MG63 (cell line): ENCODE measurements at places on chromosomes 4 and X. TPM values are rescaled to one million over a fixed set of nuclear protein-coding genes. Genes with fewer than 3 reads are reported as not detected.
A peak's percentile ranks its signal among the peaks of the same experiment; 100 is the strongest.

Gene SSX5
- total RNA-seq = not detected in 2 replicates

Gene MGAT4D
- total RNA-seq = not detected in 2 replicates

Gene CPXCR1
- total RNA-seq = not detected in 2 replicates

Gene CDKL2
- total RNA-seq = not detected in 2 replicates

Gene SLC9A7
- 1.2 and 1.4 TPM in 2 replicates for total RNA-seq

Gene RXFP1
- not detected in 2 replicates for total RNA-seq

Gene NAT8L
- 2.0 and 4.3 TPM in 2 replicates for total RNA-seq

Gene SRPX2
- 11.1 and 12.0 TPM in 2 replicates for total RNA-seq

Gene VSIG1
- not detected in 2 replicates for total RNA-seq

Gene FAM9B
- not detected in 2 replicates for total RNA-seq

Gene SMPX
- total RNA-seq = not detected in 2 replicates

Gene WDFY3
- total RNA-seq = 3.8 and 5.2 TPM in 2 replicates

Gene ZNF41
- total RNA-seq = 2.4 and 4.8 TPM in 2 replicates

Gene PDLIM5
- 19.4 and 21.1 TPM in 2 replicates for total RNA-seq

Gene COX7B2
- not detected in 2 replicates for total RNA-seq

Gene TMEM128
- 32.3 and 34.9 TPM in 2 replicates for total RNA-seq

Gene ARHGAP4
- 0.07 and 2.4 TPM in 2 replicates for total RNA-seq

- DNase-seq = no peak
Observed at GRCh38 chr4:925771-926500, 6.2 kb downstream of the GAK start.

DNA sequence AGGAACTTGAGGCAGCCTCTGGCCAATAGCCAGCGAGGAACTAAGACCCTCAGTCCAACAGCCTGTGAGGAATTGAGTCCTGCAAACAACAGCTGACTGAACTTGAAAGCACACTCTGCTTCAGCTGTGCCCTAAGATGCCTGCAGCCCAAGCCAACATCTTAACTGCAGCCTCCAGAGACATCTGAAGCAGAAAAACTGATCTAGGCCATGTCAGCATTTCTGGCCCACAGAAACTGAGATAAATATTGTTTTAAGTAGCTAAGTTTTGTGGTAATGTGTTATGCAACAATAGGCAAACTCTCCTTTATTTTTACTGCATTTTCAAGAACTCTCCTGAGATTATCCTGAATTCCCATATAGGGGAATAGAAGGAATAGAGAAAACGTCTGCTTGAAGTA lies 24.4 kb upstream of the PIGA start:
- no peak for DNase-seq

- DNase-seq = no peak
Observed at GRCh38 chrX:57070185-57070984, 51.0 kb downstream of the SPIN2B start.

DNA sequence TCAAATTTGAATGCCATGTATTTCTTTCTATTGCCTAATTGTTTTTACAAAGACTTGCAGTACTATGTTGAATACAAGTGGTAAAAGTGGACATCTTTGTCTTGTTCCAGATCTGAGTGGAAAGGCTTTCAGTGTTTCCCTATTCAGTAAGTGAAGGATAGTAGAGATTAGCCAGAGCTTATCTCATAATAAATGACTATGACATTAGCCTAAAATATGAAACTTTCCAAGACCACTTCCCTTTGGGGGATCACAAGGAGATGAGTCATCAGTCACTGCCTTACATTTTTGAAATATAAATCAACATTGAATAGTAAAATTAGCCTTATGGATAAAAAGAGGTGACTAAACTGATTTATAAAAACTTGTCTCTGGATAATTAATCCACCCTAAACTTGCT lies 554.1 kb upstream of the MAGEB2 start:
- no peak for DNase-seq

GRCh38 chr4:32196950-32197688 lies 1477.0 kb downstream of the PCDH7 start:
- no peak for DNase-seq

DNA sequence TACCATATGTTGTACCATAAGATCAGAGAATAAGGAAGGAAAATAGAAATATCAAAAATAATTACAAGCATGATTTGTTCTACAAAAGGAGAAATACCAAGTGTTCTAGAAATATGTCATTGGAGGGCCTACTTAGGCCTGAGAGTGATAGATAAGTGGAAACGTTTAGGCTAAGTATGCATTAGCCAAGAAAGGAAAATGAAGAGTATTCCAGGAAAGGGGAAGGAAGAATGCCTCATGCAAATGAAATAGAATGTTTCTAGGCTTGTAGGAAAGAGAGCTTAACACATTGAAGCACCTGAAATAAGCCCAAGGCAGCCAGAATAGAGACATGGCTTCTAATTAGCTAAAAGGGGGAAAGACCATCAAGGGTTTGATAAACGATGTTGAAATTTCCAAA lies 595.7 kb upstream of the ATOH1 start:
- DNase-seq = no peak

GRCh38 chrX:137566746-137567679 lies 1.1 kb downstream of the ZIC3 start:
- no peak for DNase-seq

DNA sequence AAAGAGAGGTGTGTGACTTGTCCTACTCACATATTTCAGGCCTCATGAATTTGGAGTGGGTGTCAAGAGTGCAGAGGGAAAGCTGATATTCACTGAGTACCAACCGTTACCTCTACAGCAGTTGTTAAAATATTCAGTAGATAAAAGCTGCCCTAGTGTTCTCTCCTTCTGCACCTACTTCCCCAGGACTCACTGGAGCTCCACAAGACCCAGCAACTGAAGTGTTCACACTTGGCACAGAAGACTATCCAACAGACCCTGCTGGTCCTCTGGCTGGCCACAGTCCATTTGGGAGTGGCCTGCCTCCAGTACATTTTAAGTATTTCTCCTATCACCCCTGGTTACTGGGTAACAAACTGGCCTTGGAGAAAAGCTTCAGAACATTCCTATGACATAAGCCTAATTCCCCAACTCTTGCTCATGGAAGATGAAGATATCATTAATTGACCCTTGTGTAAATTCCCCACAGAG lies 70.8 kb downstream of the PPARGC1A start:
- peak; percentile 38 for DNase-seq

DNA sequence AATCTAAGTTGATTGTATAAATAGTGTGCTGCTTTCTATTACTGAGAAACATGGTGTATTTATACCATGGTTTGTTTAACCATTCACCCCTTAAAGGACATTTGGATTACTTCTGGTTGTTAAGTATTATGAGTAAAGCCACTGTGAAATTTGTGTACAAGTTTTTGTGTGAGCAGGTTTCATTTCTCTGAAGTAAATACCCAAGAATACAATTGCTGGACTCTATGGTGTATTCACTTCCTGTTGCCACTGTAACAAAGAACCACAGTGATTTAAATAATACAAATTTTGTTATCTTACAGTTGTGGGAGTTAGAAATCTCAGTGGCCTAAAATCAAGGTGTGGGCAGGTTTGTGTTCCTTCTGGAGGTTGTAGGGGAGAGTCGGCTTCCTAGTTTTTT lies 869.6 kb downstream of the CCSER1 start:
- DNase-seq = no peak

GRCh38 chrX:109186939-109187338 lies 294.9 kb downstream of the GUCY2F start:
- DNase-seq = no peak

DNA sequence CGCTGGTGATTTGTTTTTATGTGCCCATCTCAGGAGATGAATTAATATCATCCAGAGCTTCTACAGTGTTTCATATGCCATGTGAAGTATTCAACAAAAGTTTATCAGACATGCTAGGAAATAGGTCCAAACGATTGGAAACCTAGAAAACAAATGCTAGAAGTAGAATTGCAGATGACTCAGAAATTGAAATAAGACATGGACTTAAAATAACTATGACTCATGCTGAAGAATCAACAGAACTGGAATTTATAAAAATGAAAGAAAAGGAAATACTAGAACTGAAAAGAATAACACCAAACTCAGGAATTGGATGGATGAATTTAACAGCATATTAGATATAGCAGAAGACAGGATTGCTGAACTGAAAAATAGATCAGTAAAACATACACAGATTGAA lies 172.7 kb upstream of the GIMD1 start:
- no peak for DNase-seq

GRCh38 chr4:38160487-38161207 lies 200.4 kb downstream of the PTTG2 start:
- DNase-seq = peak; percentile 65

GRCh38 chrX:46812445-46812844 lies 24.4 kb upstream of the RP2 start:
- DNase-seq = no peak

DNA sequence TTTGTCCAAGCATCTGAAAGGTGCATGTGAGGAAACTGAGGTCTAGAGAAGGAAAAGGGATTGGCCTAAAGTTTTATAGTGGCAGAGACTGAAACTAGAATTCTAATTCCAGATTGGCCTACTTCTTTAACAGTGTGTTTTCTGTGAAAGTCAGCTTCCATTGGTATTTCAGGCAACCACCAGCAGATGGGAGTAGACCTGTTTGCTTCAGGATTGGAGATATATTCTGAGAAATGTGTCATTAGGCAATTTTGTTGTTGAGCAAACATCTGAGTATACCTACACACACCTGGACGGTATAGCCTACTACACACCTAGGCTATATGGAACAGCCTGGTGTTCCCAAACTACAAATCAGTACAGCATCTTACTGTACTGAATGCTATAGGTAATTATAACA lies 207.3 kb upstream of the RADX start:
- no peak for DNase-seq

- DNase-seq = peak; percentile 87
Observed at GRCh38 chrX:40130207-40130606, 32.4 kb upstream of the BCOR start.

DNA sequence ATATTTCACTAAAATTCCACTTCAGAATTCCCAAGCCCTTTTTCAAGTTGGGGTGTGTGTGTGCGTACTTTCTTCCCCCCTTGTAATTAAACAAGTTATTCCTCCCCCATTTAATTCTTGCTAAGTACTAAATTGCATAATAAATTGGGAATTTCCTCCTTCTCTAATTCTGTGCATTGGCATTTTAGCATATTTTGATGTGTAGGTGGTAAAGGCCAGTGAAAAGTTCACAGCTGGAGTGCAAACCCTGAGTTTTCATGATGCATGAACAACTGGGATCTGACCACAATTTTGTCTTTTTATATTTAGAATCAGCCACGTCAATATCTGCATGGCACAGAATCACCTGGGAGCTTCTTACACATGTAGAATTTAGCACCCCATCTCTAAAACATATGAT lies 18.5 kb downstream of the ANXA3 start:
- no peak for DNase-seq

DNA sequence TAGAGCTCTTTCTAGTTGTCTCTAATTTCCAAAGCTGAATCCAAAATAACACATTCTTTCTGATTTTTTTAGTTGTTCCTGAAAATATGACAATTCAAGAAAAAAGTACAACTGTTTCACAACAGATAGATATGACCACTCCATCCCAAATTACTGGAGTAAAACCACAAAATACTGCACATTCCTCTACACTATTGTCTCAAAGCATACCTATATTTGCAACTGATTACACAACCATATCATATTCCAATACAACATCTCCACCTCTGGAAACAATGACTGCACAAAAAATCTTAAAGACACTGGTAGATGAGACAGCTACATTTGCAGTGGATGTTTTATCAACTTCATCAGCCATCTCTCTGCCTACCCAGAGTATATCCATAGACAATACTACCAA lies 43.6 kb downstream of the ADGRG4 start:
- DNase-seq = no peak

- no peak for DNase-seq
Observed at GRCh38 chr4:65653740-65654361, 16.4 kb downstream of the EPHA5 start.

DNA sequence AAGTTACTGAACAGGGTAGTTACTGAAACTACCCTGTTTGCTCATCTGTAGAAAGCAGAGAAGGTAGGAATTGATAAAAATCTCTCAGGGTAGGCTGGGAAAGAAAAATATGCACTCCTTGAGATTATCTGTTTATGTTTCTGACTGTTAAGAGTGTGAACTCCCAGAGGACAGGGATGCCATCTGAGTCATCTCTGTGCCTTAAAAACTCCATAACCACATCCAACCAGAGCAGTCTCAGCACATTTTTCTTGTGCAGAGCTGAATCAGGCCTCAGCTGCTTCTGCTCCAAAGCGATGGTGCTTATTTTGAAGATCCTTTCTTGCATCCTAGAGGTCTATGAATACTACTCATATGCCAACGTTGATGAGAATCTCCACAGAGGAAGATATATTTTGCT lies 9.9 kb downstream of the CENPVL3 start:
- DNase-seq = no peak

DNA sequence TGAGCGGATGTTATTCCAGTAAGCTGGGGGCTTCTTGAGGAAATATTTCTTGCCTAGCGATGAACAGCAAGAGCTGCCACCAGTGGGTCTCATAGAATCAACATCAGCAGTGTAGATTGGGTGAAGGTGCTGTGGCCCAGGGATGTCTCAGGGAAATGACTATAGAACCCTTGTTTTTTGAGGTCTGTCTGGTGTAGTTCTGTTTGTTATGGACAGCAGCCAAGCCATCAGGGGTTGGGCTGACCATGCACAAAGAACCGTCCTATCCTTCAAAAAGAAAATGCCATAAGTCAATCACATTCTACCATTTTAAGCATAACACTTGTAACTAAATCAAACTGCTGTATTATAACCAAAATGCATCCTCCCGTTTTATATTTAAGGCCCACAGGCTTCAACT lies 17.3 kb upstream of the C1GALT1C1 start:
- DNase-seq = no peak

- no peak for DNase-seq
Observed at GRCh38 chrX:86149119-86149518, 868 bp downstream of the DACH2 start.

- DNase-seq = peak; percentile 90
Observed at GRCh38 chr4:68349649-68350360, at the start of gene YTHDC1. Gene YTHDC1, minus strand, starts transcription at chr4:68350090. Its CDS starts 337 bp downstream, at chr4:68349753.

GRCh38 chr4:154559494-154560418 lies 3.1 kb upstream of the FGB start:
- DNase-seq = no peak

DNA sequence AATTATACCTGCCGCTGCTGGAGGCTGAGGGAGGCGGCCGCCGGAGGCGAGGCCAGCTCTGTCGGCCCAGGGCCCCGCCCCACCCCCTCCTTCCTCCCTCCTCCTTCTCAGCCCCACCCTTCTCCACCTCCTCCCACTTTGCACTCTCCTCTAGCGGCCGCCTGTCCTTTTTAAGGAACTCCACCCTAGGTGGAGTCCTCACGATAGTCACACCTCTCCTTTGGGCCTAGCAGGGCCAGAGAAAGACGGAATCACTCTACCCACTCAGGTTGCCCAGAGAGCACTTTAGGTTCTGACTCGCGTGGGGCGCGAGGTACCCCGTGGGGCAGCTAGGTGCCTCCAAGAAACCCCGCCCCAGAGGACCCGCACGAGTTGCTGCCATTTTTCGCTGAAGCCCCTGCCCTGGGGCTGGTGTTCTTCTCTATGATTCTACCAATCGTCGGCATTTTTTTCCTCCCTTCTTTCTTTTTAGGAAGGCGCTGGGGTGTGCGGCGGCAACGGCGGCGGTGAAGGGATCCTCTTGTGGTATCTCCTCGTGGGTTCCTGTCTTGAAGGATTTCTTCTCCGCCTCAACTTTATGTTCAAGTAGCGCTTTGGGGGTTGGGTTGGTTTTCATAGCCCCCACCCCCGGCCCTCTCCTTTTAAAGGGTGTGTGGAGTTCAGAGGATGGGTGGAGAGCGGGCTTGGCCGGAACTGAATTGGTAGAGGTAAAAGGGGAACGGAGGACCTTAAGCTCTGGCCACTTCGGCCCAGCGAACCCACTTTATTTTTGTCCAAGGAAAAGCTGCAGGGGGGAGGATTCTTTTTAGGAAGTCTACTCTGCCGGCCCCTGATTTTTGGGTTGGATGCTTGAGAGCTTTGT lies at the start of gene KLF8:
KLF8 (plus strand) TSS at position 136 of the 862 bp plus-strand sequence. CDS start 979 bp downstream, outside the sequence.
- DNase-seq = no peak

GRCh38 chr4:102809691-102810090 lies 17.7 kb downstream of the UBE2D3 start:
- DNase-seq = no peak
